ENCODE measurements at places on chromosomes 12 and 14.

- DNase-seq, result no peak
Measured at GRCh38 chr12:3976351-3976938, 103.2 kb upstream of the PARP11 start.

GRCh38 chr14:58919217-58919616, 269.2 kb upstream of the DAAM1 start:
- DNase-seq, result no peak

GRCh38 chr14:86055512-86056075, 525.6 kb downstream of the FLRT2 start:
- DNase-seq, result no peak

- DNase-seq, result no peak
Measured at GRCh38 chr14:91749868-91750267, 18.0 kb upstream of the CATSPERB start.

GRCh38 chr12:114625294-114625851, 58.6 kb downstream of the TBX3 start:
- peak; percentile 67 for DNase-seq

GRCh38 chr12:43107026-43107775, 444.8 kb downstream of the ADAMTS20 start:
- no peak for DNase-seq

DNA sequence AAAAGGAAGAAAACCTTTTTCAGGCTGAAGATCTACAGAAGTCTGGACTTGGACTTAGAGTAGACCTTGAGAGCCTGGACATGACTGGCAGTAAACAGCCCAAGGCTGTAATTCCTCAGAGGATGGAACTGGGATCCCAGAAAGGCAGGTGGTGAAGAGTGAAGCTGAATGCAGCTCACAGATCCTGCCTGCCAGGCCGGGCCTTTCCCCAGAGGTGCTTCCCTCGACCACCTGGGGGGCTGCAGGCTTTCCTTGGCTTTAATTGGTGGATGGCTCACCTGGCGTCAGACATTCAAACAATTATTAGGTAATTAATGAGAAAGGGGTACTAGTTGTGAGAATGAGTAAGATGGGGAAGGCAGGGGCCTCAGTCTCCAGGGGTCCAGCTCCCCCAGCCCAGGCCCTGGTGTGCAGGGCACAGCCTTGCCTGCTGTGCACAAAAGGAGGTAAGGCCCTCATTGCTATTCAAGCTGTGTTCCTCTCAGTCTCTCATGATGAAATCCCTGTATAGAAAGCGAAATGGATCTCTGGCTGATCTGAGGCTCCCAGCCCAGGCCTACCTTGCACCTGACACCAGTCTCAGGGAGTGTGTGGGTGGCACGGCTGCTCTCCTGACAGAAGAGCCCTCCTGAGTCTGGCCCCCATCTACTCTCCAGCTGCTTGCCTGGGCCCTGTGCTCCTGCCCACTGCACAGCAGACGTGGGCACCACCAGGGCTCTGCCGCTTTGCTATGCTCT, 63.0 kb upstream of the TCL1A start:
- DNase-seq, result no peak

DNA sequence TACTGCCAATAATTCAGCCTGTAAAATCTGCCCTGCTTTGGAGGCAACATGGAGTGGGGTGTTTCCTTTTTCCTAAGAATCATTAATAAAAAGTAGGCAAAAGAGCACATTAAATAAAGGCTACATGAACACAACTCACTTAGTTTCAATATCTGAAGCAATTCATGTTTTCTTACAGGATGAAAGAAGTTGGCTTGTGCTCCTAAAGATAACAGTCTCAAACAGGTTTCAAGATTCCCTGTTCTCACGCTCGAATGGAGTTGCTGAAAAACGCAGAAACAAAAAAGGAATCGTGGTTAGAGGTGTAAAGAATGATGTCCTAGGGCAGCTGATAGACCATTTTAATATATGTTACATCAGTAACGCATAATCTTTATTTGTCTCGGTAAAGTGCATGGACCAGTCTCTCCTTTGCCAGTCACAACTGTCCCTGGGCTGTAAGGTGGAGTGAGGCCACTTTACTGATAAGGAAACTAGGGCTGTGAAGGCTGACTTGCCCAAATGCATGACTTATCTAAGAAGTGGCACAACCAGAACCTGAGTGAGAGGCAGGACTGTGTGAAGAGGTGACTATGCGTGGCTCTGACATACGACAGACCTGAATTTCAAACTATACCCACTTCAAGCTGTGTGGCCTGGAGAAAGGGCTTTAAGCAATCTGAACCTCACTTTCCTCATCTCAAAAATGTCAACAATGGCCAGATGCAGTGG, 12.6 kb downstream of the GIT2 start:
- no peak for DNase-seq

DNA sequence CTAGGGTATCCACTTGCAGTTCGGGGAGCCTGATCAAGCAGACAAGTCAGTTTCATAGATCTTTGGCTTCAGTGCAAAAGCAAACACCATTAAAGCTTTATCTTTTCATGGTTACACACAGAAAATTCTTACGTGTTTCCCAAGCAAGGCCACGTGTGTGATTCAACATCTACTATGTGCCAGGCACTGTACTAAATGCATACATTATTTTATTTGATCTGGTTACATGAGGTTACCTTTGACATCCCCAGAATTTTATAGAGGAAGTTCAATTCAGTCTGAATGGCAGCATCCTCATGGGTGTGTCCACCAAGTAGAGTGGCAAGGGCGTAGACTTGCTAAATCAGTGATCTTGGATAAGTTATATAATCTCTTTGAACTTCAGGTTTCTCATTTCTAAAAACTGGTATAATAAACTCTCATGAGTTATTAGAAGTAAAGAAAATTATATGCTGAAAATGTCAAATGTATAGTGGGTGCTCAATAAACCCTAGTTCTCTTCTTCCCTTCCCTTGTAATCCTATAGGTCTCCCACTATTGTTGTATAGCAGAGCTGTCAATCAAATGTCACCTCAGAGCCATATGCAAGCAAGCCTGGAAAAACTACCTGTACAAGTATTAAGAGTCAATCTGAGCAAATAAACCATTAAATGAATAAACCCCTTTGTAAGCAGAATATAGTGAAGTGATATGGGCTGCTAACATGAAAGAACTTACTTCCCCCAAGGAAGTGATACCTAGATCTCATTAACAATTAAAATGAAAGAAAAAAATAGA, 50.3 kb upstream of the TMX1 start:
- no peak for DNase-seq

GRCh38 chr12:52261208-52261484, 13.3 kb upstream of the KRT86 start:
- DNase-seq, result no peak
